Transverse colon (tissue), 4 donors: ENCODE measurements at places on chromosomes 2 and 18. TPM values are rescaled to one million over a fixed set of nuclear protein-coding genes. Genes with fewer than 3 reads are reported as not detected.

Gene CAPN14
- not detected for total RNA-seq

- no peaks in the 10 kb centered on the region for H3K36me3 ChIP-seq
- no peaks in the 10 kb centered on the region for H3K4me1 ChIP-seq
- no peak overlapping the region for H3K27ac ChIP-seq
- H3K4me3 ChIP-seq, result no peak overlapping the region
- H3K27me3 ChIP-seq, result no peaks in the 10 kb centered on the region
Measured at GRCh38 chr18:12580630-12581342, 77.1 kb downstream of the SPIRE1 start.

DNA sequence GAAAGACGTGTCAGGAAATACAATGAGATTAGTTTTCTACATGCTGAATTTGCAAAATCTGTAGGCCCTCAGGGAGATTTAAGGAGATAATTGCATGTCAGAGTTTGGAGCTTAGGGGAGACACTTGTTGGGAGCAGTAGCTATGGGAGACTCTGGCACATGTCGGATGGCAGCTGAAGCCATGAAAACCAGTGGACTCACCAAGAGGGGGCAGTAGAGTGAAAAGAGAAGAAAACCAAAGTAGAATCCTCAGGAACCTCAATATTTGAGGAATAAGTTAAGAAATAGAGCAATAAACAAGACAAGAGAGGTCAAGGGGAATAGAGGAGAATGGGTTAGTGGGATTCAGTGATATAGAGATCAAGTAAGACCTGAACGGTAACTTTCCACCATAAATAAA, 24.8 kb downstream of the RUFY4 start:
- no peak for DNase-seq
- no peaks in the 10 kb centered on the region for H3K27me3 ChIP-seq
- no peak overlapping the region for H3K4me3 ChIP-seq
- H3K27ac ChIP-seq, result no peak overlapping the region
- no peaks in the 10 kb centered on the region for H3K4me1 ChIP-seq

GRCh38 chr2:232883116-232883721, 13.2 kb downstream of the SNORC start:
- no peaks in the 10 kb centered on the region for H3K36me3 ChIP-seq
- H3K27me3 ChIP-seq, result no peaks in the 10 kb centered on the region
- H3K4me3 ChIP-seq, result no peak overlapping the region

Gene PAX8
- total RNA-seq, result 5.4 TPM

- H3K27me3 ChIP-seq, result peaks cover 6% of the 10 kb centered on the region
- peaks cover 9% of the 10 kb centered on the region for H3K4me1 ChIP-seq
- H3K4me3 ChIP-seq, result peak overlapping the region; percentile 49
Measured at GRCh38 chr2:40452786-40453185, 896 bp upstream of the SLC8A1 start.

Gene FAM124B
- not detected for total RNA-seq

Gene IL1R2
- 52.4 TPM for total RNA-seq

DNA sequence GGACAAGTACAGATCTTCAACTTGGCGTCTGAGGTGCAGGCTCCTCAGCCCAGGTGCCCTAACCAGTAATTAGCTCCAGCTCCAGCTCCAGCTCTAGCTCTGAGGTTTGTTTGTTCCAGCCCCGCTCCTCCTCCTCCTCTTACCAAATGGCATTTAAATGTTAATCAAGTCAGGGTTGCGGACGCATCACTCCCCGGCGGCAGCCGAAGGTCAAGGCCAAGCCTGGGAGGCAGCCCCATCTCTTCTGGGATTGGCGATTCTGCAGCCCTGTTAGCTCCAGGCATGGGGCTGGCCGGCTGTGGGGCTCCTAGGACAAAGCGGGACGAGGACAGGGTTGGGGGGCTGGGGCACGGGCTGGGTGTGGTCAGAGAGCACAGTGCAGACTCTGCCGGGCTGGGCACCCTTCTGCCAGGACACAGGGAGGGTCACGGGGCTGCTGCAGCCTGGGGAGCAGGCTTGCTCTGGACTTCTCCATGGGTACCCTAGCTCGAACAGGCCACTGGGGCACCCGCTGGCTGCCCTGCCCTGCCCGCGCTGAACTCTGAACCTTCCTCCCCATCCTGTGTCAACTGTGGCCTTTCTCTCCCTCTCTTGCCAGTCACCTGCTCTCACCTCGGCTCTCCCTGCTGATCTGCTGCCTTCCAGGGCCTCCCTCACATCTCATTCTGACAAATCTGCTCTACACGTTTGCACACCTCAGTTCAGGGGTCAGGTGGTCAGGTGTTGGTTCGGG, 203.3 kb downstream of the CELF4 start:
- no peak overlapping the region for H3K4me3 ChIP-seq
- H3K27me3 ChIP-seq, result peaks cover 23% of the 10 kb centered on the region
- no peak overlapping the region for H3K27ac ChIP-seq
- no peaks in the 10 kb centered on the region for H3K36me3 ChIP-seq
- no peaks in the 10 kb centered on the region for H3K4me1 ChIP-seq

DNA sequence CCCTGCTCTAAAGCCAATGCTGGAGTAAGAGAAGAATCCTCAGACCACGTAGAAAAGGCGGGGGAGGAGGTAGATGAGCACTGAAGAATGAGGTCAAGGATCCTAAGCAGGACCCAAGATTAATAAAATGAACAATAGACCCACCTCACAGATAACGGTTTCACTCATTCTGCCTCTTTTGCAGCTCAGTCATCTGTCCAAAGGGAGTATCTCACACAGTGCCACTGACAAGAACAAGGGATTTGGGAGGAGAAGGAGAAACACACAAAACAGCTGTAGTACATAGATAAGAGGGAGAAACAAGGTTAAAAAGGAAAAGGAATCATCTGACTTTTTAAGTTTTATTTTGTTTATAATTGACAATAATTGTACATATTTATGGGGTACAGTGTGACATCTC, 30.9 kb upstream of the SULT1C4 start:
- H3K4me1 ChIP-seq, result no peaks in the 10 kb centered on the region
- H3K27me3 ChIP-seq, result no peaks in the 10 kb centered on the region
- no peak overlapping the region for H3K4me3 ChIP-seq
- H3K36me3 ChIP-seq, result no peaks in the 10 kb centered on the region
- no peak overlapping the region for H3K27ac ChIP-seq

Gene SLC5A7
- total RNA-seq, result 0.48 TPM

GRCh38 chr2:182581196-182581935, 134.7 kb upstream of the DNAJC10 start:
- H3K4me1 ChIP-seq, result no peaks in the 10 kb centered on the region
- no peak overlapping the region for H3K4me3 ChIP-seq
- no peak overlapping the region for H3K27ac ChIP-seq
- H3K27me3 ChIP-seq, result no peaks in the 10 kb centered on the region
- DNase-seq, result no peak
- H3K36me3 ChIP-seq, result no peaks in the 10 kb centered on the region

DNA sequence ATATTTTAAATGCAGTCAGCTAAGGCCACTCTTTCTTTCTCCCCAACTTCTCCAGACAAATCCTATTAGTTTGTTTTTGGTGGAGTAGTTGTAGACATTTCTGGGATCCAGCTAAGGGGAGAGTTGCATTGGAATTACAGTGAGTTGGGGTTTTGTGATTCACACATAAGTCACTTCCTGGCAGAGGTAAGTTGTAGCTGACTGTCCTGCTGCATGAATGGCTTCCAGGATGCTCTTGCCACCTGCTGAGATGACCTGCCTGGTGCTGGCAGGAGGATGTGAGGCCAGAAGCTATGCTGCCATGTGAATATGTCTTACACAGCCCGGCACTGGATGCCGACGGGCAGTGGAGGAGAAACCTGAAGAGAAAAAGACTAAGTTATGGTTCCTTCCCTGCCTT, 243.7 kb downstream of the TDRD15 start:
- no peak overlapping the region for H3K4me3 ChIP-seq
- no peaks in the 10 kb centered on the region for H3K27me3 ChIP-seq
- DNase-seq, result no peak
- no peaks in the 10 kb centered on the region for H3K36me3 ChIP-seq
- H3K4me1 ChIP-seq, result no peaks in the 10 kb centered on the region

GRCh38 chr2:3557639-3558204, 411 bp downstream of the RNASEH1 start:
- no peaks in the 10 kb centered on the region for H3K36me3 ChIP-seq
- peak overlapping the region; percentile 93 for H3K4me3 ChIP-seq
- DNase-seq, result no peak
- peaks cover 8% of the 10 kb centered on the region for H3K4me1 ChIP-seq
- H3K27ac ChIP-seq, result peak overlapping the region; percentile 97
- H3K27me3 ChIP-seq, result no peaks in the 10 kb centered on the region

Gene TRIP12
- 238 TPM for total RNA-seq

DNA sequence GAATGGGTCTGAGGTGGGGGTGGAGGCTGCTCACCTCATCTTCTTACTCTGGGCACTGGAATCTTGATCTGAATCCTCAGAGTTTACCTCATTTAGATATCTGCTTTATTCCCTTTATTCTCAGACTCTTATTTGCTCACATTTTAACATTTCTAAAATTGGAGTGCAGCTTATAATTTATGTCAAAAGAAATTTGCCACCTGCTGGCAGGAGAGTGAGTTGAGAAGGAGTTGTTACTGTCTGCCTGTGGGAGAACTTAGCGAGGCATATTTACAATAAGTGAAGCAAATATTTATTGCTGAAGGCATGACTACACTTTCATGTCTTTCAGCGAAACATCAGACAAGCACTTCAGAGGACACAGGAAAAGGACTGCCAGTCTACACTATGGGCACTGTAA, 16.4 kb upstream of the KIAA2012 start:
- no peak overlapping the region for H3K27ac ChIP-seq
- DNase-seq, result no peak
- H3K36me3 ChIP-seq, result no peaks in the 10 kb centered on the region
- H3K4me1 ChIP-seq, result no peaks in the 10 kb centered on the region

Gene COL4A3
- total RNA-seq, result 5.1 TPM

- no peak overlapping the region for H3K27ac ChIP-seq
- no peaks in the 10 kb centered on the region for H3K4me1 ChIP-seq
- peaks cover 27% of the 10 kb centered on the region for H3K27me3 ChIP-seq
- no peak for DNase-seq
- H3K36me3 ChIP-seq, result no peaks in the 10 kb centered on the region
Measured at GRCh38 chr2:122660786-122661634, 905.6 kb downstream of the TSN start.

DNA sequence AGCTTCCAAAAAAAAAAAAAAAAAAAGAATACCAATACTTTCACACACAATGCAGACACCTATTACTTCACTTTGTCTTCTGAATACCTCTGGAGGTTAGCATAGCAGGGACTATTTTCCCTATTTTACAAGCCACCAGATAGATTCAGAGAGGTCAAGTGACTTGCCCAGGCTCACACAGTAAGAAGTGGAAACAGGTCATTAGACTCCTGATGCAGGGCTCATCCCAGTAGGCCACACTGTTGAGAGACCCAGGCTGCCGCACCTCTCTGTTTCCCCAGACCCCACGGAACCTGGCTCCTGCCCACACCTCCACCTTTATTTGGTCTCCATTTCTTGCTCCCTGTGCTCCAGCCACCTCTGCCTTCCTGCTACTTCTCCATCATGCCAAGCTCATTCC, 19.4 kb downstream of the SMYD1 start:
- no peak overlapping the region for H3K4me3 ChIP-seq
- H3K27ac ChIP-seq, result no peak overlapping the region
- no peaks in the 10 kb centered on the region for H3K27me3 ChIP-seq
- H3K36me3 ChIP-seq, result no peaks in the 10 kb centered on the region
- no peak for DNase-seq
- H3K4me1 ChIP-seq, result no peaks in the 10 kb centered on the region

Gene ENOSF1
- total RNA-seq, result 76.9 TPM

GRCh38 chr18:21463718-21464117, 136.8 kb downstream of the ESCO1 start:
- H3K4me3 ChIP-seq, result no peak overlapping the region
- H3K27ac ChIP-seq, result no peak overlapping the region
- no peaks in the 10 kb centered on the region for H3K4me1 ChIP-seq
- H3K27me3 ChIP-seq, result no peaks in the 10 kb centered on the region

GRCh38 chr18:27839141-27839540, 337.8 kb downstream of the CDH2 start:
- no peak overlapping the region for H3K4me3 ChIP-seq
- no peaks in the 10 kb centered on the region for H3K4me1 ChIP-seq
- H3K36me3 ChIP-seq, result no peaks in the 10 kb centered on the region

Gene PSMA8
- not detected for total RNA-seq

GRCh38 chr2:240166761-240167587, 26.5 kb upstream of the OTOS start:
- H3K27me3 ChIP-seq, result peaks cover 7% of the 10 kb centered on the region
- no peaks in the 10 kb centered on the region for H3K36me3 ChIP-seq
- H3K27ac ChIP-seq, result no peak overlapping the region
- no peaks in the 10 kb centered on the region for H3K4me1 ChIP-seq

- peak overlapping the region; percentile 96 for H3K27ac ChIP-seq
- H3K4me1 ChIP-seq, result no peaks in the 10 kb centered on the region
- no peak for DNase-seq
- peaks cover 85% of the 10 kb centered on the region for H3K27me3 ChIP-seq
Measured at GRCh38 chr2:66581339-66582103, 146.6 kb downstream of the MEIS1 start.

DNA sequence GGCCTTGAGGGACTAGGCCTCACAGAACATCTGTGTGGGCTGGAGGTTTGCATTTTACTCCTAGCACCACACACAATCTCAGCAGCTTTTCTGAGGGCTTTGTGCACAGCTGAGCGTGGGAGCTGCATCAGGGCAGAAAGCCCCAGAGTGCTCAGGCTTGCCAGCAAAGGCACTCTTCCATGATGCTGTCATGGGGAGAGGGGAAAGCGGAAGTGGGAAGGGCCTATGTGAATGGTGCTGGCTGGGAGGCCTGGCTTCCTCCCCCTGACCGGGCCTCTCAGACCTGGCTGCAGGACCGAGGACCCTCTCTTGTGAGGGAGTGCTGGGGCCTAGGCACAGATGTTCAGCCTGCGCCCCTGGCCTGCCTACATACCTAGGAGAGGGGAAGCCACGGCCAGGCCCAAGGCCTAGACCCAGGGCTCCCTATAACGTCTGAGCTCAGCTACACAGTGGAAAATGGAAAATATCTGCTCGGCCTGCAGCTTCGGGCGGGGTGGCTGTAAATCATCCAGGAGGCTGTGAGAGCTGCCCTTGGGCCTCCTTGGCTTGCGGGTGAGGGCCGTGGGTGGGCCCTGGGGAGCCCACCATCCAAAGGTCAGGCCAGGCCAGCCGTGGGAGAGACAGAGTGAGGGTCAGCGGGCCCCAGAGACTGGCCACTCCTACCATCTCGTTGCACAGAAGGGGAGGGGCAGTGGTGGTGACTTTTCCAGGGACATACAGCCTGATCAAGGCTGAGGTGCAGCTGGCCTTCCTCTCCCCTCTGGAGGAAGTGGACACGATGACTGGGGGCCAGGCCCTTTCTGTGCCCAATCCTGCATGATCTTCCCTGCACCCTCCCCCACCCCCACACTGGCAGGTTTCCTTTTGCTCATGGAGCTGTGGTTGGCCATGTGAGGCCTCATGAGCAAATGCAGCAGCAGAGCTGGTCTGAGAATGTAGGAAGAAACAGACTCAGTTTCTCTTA, 22.8 kb downstream of the GLI2 start:
- no peak overlapping the region for H3K4me3 ChIP-seq
- H3K4me1 ChIP-seq, result peaks cover 13% of the 10 kb centered on the region
- H3K27me3 ChIP-seq, result no peaks in the 10 kb centered on the region
- no peaks in the 10 kb centered on the region for H3K36me3 ChIP-seq
- DNase-seq, result no peak

- peaks cover 14% of the 10 kb centered on the region for H3K4me1 ChIP-seq
- no peaks in the 10 kb centered on the region for H3K36me3 ChIP-seq
- no peak overlapping the region for H3K27ac ChIP-seq
- H3K27me3 ChIP-seq, result no peaks in the 10 kb centered on the region
- no peak for DNase-seq
Measured at GRCh38 chr2:121486191-121486790, 44.4 kb upstream of the RNU4ATAC start.
